ENCODE measurements at places on chromosomes 1 and 21. TPM values are rescaled to one million over a fixed set of nuclear protein-coding genes. Genes with fewer than 3 reads are reported as not detected.

GRCh38 chr1:155093911-155094621, 15.4 kb downstream of the EFNA3 start:
- no peak overlapping the region for H3K4me3 ChIP-seq
- H3K27ac ChIP-seq: no peak overlapping the region
- H3K36me3 ChIP-seq: no peaks in the 10 kb centered on the region

DNA sequence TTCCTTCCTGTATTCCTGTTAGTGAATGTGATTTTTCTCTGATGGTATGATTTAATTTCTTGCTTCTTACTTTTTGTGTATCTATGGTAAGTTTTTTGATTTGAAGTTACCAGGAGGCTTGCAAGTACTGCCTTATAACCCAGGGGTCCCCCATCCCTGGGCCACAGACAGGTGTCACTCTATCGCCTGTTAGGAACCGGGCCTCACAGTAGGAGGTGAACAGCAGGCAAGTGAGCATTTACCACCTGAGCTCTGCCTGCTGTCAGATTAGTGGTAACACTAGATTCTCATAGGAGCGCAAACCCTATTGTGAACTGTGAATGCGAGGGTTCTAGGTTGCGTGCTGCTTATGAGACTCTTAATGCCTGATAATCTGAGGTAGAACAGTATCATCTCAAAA, 143.3 kb downstream of the RPS6KC1 start:
- H3K4me1 ChIP-seq: no peaks in the 10 kb centered on the region
- peaks cover 68% of the 10 kb centered on the region for H3K36me3 ChIP-seq
- no peaks in the 10 kb centered on the region for H3K27me3 ChIP-seq
- no peak overlapping the region for H3K27ac ChIP-seq

Gene GNG5
- total RNA-seq: 210 TPM

Gene AGRN
- 330 TPM for total RNA-seq

Data from progenitor cell of endocrine pancreas (in vitro differentiated cells).